Lower lobe of right lung (tissue), 2 donors: ENCODE measurements at places on chromosomes 1 and 21. TPM values are rescaled to one million over a fixed set of nuclear protein-coding genes. Genes with fewer than 3 reads are reported as not detected.
A peak's percentile ranks its signal among the peaks of the same experiment; 100 is the strongest.

- no peak overlapping the region for H3K27ac ChIP-seq
- no peak overlapping the region for H3K4me3 ChIP-seq
- H3K27me3 ChIP-seq, result no peaks in the 10 kb centered on the region
- DNase-seq, result no peak
Measured at GRCh38 chr1:76147917-76148316, 73.4 kb downstream of the ST6GALNAC3 start.

GRCh38 chr1:83882906-83883305, 116.0 kb downstream of the TTLL7 start:
- H3K4me3 ChIP-seq, result no peak overlapping the region
- H3K27ac ChIP-seq, result no peak overlapping the region
- DNase-seq, result peak; percentile 46
- H3K4me1 ChIP-seq, result no peaks in the 10 kb centered on the region
- no peaks in the 10 kb centered on the region for H3K36me3 ChIP-seq
- no peaks in the 10 kb centered on the region for H3K27me3 ChIP-seq

TEX38 gene
- not detected for total RNA-seq

- no peaks in the 10 kb centered on the region for H3K4me1 ChIP-seq
- H3K27me3 ChIP-seq, result no peaks in the 10 kb centered on the region
- no peak overlapping the region for H3K27ac ChIP-seq
Measured at GRCh38 chr1:99731384-99731783, 35.1 kb downstream of the FRRS1 start.

GRCh38 chr1:59596432-59596831, 218.3 kb upstream of the HOOK1 start:
- DNase-seq, result no peak
- H3K4me1 ChIP-seq, result peaks cover 17% of the 10 kb centered on the region
- no peaks in the 10 kb centered on the region for H3K36me3 ChIP-seq
- no peaks in the 10 kb centered on the region for H3K27me3 ChIP-seq
- no peak overlapping the region for H3K27ac ChIP-seq

DNA sequence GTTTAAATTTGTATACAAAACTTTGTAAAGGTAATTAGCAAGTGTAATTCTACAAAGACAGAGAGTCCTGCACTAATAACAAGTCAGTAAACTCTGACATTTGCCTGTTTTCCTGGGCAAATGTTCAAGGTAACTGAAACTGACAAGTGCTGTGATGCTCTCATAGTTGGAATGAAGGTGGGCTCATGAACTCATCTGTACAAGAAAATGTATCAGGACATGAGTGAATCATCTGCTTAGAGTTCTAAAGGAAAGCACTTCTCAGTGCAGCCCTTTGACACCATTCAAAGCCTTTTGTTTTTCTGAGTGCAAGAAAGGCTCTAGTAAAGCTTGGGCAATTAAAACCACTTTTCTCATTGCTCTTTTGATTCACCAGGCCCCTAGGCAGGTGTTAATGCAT, 91.5 kb downstream of the UROD start:
- H3K27me3 ChIP-seq, result no peaks in the 10 kb centered on the region
- H3K27ac ChIP-seq, result no peak overlapping the region
- H3K4me3 ChIP-seq, result no peak overlapping the region
- no peaks in the 10 kb centered on the region for H3K4me1 ChIP-seq

- no peak overlapping the region for H3K27ac ChIP-seq
- H3K4me3 ChIP-seq, result no peak overlapping the region
- peaks cover 62% of the 10 kb centered on the region for H3K27me3 ChIP-seq
- no peaks in the 10 kb centered on the region for H3K4me1 ChIP-seq
- peak; percentile 18 for DNase-seq
Measured at GRCh38 chr1:36591278-36591677, 108.6 kb upstream of the CSF3R start.

DNA sequence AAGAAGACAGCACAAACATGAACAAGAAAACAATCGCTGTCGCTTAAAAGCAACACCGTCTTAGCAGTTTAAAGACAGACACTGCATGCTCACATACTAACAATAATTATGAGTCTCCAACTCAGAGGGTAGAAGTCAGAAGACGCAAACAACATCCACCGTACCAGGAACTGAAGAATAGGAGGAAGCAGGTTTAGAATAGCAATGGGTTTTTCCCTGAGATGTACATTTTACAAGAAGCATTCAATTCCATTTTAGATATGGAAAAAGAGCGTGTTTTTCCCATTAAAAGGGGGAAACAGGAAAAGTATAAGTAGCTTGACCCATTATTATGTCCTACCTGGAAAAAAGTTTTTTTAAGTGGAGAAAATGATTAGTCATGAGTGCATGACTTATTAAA, 34.5 kb upstream of the KCNE1 start:
- peaks cover 40% of the 10 kb centered on the region for H3K4me1 ChIP-seq
- H3K27ac ChIP-seq, result peak overlapping the region; percentile 21
- no peaks in the 10 kb centered on the region for H3K36me3 ChIP-seq
- no peak for DNase-seq
- no peaks in the 10 kb centered on the region for H3K27me3 ChIP-seq

GRCh38 chr1:1400576-1401456, 1.7 kb upstream of the CCNL2 start:
- peak overlapping the region; percentile 93 for H3K4me3 ChIP-seq
- peak overlapping the region; percentile 90 for H3K27ac ChIP-seq
- peaks cover 79% of the 10 kb centered on the region for H3K36me3 ChIP-seq
- peaks cover 38% of the 10 kb centered on the region for H3K4me1 ChIP-seq
- no peaks in the 10 kb centered on the region for H3K27me3 ChIP-seq

- H3K27me3 ChIP-seq, result no peaks in the 10 kb centered on the region
- no peaks in the 10 kb centered on the region for H3K36me3 ChIP-seq
- no peak for DNase-seq
Measured at GRCh38 chr21:44407493-44407892, 47.8 kb upstream of the LRRC3 start.

- H3K4me1 ChIP-seq, result no peaks in the 10 kb centered on the region
- H3K27me3 ChIP-seq, result no peaks in the 10 kb centered on the region
- no peaks in the 10 kb centered on the region for H3K36me3 ChIP-seq
- H3K27ac ChIP-seq, result no peak overlapping the region
Measured at GRCh38 chr1:101122452-101123166, 97.0 kb upstream of the DPH5 start.

GRCh38 chr1:171743081-171743870, 1.4 kb upstream of the VAMP4 start:
- peaks cover 36% of the 10 kb centered on the region for H3K4me1 ChIP-seq
- DNase-seq, result no peak
- H3K4me3 ChIP-seq, result peak overlapping the region; percentile 85

GRCh38 chr1:46583494-46583893, 20.6 kb downstream of the MKNK1 start:
- H3K27me3 ChIP-seq, result no peaks in the 10 kb centered on the region
- H3K4me1 ChIP-seq, result peaks cover 49% of the 10 kb centered on the region
- H3K36me3 ChIP-seq, result peaks cover 82% of the 10 kb centered on the region
- DNase-seq, result no peak
- no peak overlapping the region for H3K4me3 ChIP-seq

DNA sequence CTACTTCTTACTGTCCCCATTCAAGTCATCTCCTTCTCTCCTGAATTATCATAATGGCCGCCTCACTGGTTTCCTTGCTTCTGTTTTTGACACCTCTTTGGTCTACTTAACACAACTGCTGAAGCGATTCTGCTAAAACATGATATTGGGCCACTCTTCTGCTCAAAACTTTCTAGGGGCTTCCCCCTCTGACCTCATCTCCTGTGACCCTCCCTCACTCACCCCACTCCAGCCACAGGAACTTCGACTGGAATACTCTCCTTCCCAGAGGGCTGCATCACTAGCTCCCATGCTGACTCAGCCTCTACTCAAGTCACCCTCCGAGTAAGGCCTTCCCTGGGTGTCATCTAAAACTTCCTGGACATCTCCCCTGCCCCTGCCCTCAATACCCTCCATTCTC, 35.7 kb downstream of the NRIP1 start:
- peaks cover 12% of the 10 kb centered on the region for H3K4me1 ChIP-seq
- no peaks in the 10 kb centered on the region for H3K27me3 ChIP-seq
- DNase-seq, result no peak
- H3K4me3 ChIP-seq, result no peak overlapping the region

DNA sequence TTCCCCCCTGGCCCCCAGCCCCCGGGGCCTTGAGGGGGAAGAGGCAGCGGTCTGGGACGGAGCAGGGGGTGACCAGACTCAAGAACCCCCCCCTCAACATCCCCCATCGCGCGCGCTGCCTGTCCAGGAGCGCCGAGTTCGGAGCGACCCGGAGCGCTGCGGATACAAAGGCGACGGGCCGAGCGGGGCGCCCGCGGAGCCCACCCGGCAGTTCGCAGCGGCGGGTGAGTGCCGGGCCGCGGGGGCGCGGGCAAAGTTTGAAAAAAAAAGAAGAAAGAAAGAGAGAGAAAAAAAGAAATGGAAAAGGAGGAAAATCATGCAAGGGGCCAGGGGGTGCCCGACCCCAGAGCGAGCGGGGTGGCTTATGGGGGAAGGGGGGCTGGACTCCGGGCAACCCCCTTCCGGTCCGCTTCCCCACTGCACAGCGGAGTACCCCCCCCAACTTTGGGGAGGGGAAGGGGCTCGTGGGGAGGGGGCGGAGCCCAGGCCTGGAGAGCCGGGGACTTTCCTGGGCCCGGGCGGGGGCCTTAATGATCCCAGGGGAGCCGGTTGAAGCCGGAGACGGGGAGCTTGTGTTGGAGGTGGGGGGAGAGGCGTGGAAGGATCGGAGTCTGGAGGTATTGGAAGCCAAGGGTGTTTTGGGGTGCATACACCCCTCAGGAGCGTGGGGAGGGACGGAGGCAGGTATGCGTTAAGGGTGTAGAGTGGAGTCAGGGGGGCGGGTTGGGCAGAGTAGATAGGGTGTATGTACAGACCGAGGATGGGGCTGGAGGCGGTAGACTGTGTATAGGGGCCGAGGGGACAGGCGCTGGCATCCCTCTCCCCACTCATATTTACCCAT, 502 bp downstream of the VANGL2 start:
- H3K4me3 ChIP-seq, result peak overlapping the region; percentile 68
- no peak for DNase-seq
- peak overlapping the region; percentile 41 for H3K27ac ChIP-seq
- H3K36me3 ChIP-seq, result no peaks in the 10 kb centered on the region
- H3K27me3 ChIP-seq, result peaks cover 21% of the 10 kb centered on the region

DNA sequence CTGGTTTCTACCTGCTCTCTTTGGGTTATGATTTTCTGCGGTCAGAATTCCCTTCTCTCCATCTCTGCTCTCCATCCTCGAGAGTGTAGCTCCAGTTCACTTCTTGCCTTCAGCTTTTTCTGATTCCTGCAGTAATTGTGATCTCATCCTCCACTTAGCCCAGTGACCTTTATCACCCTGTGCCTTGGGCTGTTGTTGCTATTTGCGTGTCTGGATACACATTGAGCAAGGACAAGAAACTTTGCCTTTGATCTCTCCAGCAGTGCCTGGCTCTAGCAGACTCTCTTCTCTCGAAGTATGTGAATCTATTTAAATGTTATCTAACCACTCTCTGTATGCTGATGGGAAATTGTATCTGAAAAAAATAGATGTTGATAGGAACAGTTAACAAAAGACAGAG, 76.4 kb upstream of the MARK1 start:
- no peaks in the 10 kb centered on the region for H3K36me3 ChIP-seq
- H3K27ac ChIP-seq, result no peak overlapping the region
- no peak for DNase-seq
- peaks cover 5% of the 10 kb centered on the region for H3K27me3 ChIP-seq

DNA sequence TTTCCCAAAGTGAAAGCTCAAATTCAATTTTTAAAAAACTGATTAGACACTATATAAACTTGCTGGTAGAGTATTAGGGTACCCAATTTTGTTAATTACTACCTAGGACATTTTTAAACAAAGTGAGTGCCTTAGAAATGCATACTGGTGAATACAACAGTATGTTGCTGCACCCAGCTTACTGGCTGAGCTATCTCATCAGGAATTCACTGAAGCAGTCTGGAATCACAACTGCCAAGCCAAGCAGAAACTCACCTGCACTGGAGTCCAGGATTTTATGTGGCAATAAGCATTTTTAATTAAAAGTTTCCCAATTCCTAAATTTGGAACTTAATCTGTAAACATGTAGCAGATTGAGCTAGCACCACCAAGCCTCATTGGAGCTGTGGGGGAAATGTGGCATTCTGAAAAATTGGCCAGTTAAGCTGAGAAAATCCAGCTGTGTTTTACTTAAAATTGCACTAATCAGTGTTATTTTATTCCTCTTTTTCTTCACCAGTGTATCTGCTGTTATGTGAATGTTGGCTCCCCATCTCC, 61.8 kb downstream of the CLEC20A start:
- H3K27me3 ChIP-seq, result no peaks in the 10 kb centered on the region
- no peaks in the 10 kb centered on the region for H3K4me1 ChIP-seq
- no peak overlapping the region for H3K27ac ChIP-seq
- DNase-seq, result no peak

DNA sequence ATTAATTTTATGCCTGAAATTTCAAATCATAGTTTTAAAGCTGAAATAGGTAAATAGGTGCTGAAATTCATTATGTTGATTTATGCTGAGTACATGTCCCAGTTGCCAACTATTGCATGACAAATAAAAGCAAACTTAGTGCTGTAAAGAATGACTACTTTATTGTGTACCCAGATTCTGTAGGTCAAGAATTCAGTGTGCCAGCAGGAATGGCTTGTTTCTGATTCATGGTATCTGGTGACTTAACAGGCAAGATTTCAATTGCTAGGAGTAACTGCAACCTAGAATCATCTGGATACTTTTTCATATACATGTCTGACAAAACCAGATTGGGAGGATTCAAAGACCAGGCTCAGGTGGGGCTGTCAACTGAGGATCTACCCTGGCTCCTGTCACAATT, 678.4 kb upstream of the ADAMTS5 start:
- H3K27me3 ChIP-seq, result no peaks in the 10 kb centered on the region
- no peak overlapping the region for H3K27ac ChIP-seq
- no peak overlapping the region for H3K4me3 ChIP-seq
- no peak for DNase-seq

IL19 gene
- not detected for total RNA-seq

GRCh38 chr1:178452013-178452412, 44.8 kb downstream of the CLEC20A start:
- peaks cover 41% of the 10 kb centered on the region for H3K36me3 ChIP-seq
- no peaks in the 10 kb centered on the region for H3K27me3 ChIP-seq
- no peak overlapping the region for H3K27ac ChIP-seq
- no peaks in the 10 kb centered on the region for H3K4me1 ChIP-seq
- DNase-seq, result no peak

GRCh38 chr1:229671310-229671709, 45.3 kb downstream of the URB2 start:
- no peak for DNase-seq
- no peaks in the 10 kb centered on the region for H3K27me3 ChIP-seq
- H3K4me3 ChIP-seq, result no peak overlapping the region
- H3K27ac ChIP-seq, result no peak overlapping the region
- H3K4me1 ChIP-seq, result no peaks in the 10 kb centered on the region
- H3K36me3 ChIP-seq, result no peaks in the 10 kb centered on the region

- H3K27me3 ChIP-seq, result no peaks in the 10 kb centered on the region
- H3K36me3 ChIP-seq, result no peaks in the 10 kb centered on the region
- peaks cover 12% of the 10 kb centered on the region for H3K4me1 ChIP-seq
- DNase-seq, result no peak
- H3K4me3 ChIP-seq, result no peak overlapping the region
Measured at GRCh38 chr21:28283641-28284490, 708.8 kb downstream of the LTN1 start.

NEGR1 gene
- 18.1 TPM for total RNA-seq

MTMR11 gene
- total RNA-seq, result 20.4 TPM

LMOD1 gene
- total RNA-seq, result 24.2 TPM

NOS1AP gene
- total RNA-seq, result 3.6 TPM

FCRL1 gene
- total RNA-seq, result 4.2 TPM

- H3K4me3 ChIP-seq, result no peak overlapping the region
- H3K27ac ChIP-seq, result no peak overlapping the region
- peaks cover 30% of the 10 kb centered on the region for H3K36me3 ChIP-seq
- no peaks in the 10 kb centered on the region for H3K27me3 ChIP-seq
Measured at GRCh38 chr21:29335720-29336119, 37.0 kb downstream of the BACH1 start.
